GM13977 (cell line): ENCODE measurements at places on chromosomes 6 and 20.

- no peak for DNase-seq
These were observed 71.3 kb downstream of the EFHC1 start for GRCh38 chr6:52491203-52492069.

GRCh38 chr6:81450180-81450579 lies 302.3 kb downstream of the TENT5A start:
- no peak for DNase-seq

- DNase-seq, result no peak
These were observed 299.3 kb downstream of the KIF16B start for GRCh38 chr20:16273812-16274555.

DNA sequence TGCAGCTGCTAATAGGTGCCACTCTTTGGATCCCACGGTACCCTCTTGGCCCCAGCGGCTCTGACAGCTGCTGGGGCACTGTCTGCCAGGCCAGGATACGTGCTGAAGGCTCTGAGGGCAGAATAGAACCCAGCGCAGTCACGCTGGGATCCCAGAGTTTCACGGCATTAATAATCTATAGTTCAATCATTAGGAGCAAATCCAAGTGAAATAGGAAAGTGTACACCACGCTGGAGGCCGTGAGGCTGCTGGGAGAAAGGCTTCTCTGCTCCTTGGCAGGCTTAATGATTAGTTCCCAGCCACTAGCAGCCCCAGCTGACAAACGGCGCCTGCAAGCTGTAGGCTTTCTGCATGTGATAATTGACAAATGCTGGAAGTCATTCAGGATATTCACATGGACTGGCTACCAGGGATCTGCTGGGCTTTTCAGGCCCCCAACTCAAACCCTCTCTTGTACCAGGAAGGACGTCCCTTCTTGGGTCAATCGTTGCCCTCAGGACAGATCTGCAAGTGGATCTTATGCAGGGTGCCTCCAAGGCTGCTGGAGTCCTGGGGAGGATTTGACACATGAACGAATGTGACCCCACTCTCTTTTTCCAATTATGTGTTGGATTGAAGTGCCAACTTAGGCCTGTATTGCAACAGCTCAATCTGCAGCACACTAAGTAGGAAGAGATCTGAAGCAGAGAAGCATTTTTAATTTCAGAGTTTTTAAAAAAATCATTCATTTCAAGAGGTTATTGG lies 50.1 kb upstream of the INSM1 start:
- no peak for DNase-seq

GRCh38 chr6:20350215-20350614 lies 51.5 kb upstream of the E2F3 start:
- no peak for DNase-seq

DNA sequence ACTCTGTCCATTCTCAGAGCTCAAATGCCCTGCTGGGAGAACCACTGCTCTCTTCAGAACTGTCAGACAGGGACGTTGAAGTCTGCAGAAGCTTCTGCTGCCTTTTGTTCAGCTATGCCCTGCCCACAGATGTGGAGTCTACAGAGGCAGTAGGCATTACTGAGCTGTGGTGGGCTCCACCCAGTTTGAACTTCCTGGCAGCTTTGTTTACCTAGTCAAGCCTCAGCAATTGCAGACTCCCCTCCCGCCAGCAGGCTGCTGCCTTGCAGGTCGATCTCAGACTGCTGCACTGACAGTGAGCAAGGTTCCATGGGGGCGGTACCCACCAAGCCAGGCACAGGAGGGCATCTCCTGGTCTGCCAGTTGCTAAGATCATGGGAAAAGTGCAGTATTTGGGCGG lies 21.8 kb upstream of the UFL1 start:
- DNase-seq, result no peak

DNA sequence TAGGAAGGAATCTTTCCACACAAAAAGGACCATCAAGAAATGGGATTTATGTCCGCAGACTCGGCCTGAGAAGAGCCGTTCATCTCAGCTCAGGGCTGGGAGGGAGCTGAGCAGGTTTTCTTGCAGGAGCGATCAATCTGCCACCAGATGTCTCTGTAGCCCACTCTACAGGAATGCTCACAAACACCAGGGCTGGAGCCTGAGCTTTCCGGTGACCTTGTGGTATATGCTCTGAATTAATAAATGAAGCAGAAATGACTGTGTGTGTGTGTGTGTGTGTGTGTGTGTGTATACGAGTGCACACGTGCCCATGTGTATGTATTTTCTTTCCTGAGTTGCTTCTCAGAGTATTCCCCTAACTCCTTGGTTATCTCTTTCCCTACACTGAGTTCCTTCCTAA lies 12.0 kb downstream of the CD83 start:
- DNase-seq, result peak; percentile 42

- no peak for DNase-seq
These were observed 10.7 kb upstream of the MYLK2 start for GRCh38 chr20:31808481-31808880.

DNA sequence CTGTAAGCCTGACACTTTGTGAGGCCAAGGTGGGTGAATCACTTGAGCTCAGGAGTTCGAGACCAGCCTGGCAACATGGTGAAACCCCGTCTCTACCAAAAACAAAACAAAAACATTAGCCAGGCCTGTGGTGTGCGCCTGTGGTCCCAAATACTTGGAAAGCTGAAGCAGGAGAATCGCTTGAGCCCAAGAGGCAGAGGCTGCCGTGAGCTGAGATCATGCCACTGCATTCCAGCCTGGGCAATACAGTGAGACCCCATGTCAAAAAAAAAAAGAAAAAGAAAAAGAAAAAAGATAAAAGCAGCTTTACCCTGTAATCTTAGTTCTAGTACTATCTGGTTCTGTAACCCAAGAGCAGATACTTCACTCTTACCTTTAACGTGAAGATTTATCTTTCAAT lies 27.6 kb downstream of the SSR1 start:
- no peak for DNase-seq

- DNase-seq, result no peak
These were observed 1.1 kb upstream of the MYLK4 start for GRCh38 chr6:2751871-2752270.

GRCh38 chr20:46709459-46710152 lies at the start of gene SLC2A10:
Gene SLC2A10 (plus strand): TSS chr20:46709649. CDS start chr20:46709737, 88 bp downstream.
- DNase-seq, result peak; percentile 63

DNA sequence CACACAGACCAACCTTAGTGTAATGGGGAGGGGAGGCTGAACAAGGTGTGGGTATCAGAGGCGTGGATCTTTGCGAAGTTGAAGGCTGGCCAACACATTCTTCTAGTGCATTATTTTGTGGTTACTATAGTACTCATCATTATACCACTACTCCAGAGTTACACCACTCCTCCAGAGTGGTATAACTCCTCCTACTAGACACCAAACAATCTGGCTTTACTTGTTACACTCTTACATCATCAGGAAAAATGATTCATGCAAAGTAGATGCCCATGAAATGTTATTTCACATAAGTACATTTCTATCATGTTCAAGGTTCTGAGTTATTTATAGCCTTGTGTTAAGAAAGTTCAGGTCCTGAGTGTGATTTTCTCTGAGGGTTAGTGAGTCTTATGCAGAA lies 443.1 kb upstream of the OPRM1 start:
- DNase-seq, result no peak

- no peak for DNase-seq
These were observed 293.7 kb downstream of the RNF144B start for GRCh38 chr6:18680842-18681241.

DNA sequence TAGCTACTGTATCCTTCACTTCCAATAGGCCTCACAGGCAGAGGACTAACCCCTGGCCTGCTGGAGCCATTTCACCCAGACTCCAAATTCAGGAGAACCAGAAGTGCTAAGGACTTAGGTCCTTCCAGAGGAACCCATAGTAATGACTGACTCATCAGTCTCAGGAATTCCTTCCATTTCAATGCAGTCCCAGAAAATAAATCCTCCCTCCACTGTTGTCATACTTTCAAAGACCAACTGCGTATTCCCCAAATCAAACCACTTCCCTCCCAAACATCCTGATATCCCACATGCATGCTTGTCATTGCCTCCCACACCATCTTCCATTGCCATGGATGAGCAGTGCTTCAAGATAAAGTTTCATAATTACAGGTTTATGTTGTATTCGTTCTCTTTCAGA lies 31.8 kb upstream of the NT5E start:
- no peak for DNase-seq

DNA sequence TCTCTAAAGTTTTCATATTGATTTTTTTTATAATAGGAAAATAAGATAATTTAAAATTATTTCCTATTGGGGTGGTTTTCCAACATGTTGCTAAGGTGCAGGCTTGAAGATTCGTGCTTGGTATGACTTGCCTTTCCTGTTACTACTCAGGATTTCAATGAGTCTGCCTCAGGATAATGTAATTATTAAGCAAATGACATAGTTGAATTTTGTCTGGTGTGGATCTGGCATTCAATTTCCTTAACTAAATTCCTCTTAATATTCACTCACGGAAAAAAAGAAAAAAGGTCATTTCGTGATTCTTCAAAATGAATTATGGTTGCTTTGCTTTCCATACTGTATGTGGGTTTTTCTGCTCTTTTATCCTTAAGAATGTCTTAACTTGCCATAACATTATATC lies 9.3 kb upstream of the FILIP1 start:
- DNase-seq, result no peak

GRCh38 chr20:46698788-46699187 lies 9.5 kb upstream of the TP53RK start:
- DNase-seq, result no peak

DNA sequence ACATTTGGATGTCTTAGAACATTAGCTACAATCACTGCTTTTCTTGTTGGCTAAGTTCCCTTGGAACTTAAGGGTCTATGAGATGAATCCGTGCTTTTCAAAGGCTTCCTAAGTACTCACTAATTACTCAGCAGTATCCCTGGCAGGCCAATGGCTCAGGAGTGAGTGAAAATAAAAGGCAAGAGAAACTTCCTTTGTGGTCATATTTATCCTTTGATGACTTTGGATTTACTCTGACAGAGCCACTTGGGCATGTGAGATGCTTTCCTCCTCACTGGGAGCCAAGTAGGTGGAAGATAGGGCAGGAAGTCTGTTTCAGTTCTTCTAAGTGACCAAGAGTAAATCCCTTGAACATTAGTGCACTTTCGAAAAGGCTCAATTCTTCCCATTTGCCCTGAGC lies 224.3 kb upstream of the FOXA2 start:
- no peak for DNase-seq

DNA sequence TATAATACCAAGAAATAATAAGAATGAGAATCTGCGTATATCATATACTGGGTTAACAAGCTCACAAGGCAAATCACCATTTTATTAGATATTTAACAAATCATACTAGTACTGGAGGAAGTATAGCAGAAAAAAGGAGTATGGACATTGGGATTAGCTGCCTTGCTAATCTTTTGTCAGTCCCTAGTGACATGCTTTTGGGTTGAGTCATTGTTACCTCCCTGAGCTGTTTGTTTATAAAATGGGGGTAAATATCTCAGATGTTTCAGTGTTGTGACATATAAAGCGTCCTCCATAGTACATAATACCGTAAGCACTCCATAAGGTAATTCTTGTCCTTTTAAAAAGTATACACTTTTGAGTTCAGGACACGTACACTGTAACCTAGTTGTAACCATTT lies 107.0 kb downstream of the ESR1 start:
- DNase-seq, result no peak

GRCh38 chr20:24971376-24972101 lies 21.0 kb downstream of the APMAP start:
- DNase-seq, result no peak
